NCI-H510A (cell line): ENCODE measurements at places on chromosomes 5 and 9.

GRCh38 chr5:168346417-168346816 is 55.0 kb downstream of the WWC1 start:
- DNase-seq, result no peak

- no peak for DNase-seq
Measured at GRCh38 chr5:139975306-139975705, 67.8 kb downstream of the NRG2 start.

DNA sequence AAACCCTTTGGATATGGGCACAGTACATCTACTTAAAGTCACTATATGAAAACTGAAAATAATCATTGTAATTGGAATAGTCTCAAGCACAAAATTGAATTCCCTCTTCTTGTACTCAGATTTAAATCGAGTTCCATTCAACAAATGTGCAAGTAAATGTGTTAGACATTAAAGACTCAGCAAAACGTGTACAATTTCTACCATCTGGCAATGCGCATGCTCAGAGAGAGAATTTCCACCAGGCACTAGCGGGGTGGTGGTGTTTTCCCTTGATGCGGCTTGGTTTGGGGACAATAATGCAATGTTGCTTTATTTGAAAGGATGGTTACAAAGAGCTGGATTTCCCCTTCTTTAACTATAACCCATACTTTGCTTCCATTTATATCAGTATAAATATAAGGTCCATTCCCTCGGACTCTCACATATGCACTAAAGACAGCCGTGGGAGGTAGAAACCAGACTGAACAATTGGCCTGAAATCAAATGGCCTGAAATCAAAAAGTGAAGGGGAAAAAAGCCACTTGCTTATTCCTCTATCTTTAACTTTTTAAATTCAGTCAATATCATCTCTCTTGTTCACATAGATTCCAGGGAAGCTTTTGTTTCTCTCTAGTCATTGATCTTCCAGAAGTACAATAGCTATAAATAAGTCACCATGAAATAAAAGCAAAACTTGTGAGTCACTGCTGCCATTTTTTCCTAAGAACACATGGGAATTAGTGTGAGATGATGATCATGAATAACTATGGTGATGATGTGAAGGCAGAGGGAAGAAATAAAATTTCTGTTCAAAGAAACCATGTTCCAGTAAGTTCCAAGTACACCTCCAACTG is 59.2 kb downstream of the ADAMTS12 start:
- no peak for DNase-seq

DNA sequence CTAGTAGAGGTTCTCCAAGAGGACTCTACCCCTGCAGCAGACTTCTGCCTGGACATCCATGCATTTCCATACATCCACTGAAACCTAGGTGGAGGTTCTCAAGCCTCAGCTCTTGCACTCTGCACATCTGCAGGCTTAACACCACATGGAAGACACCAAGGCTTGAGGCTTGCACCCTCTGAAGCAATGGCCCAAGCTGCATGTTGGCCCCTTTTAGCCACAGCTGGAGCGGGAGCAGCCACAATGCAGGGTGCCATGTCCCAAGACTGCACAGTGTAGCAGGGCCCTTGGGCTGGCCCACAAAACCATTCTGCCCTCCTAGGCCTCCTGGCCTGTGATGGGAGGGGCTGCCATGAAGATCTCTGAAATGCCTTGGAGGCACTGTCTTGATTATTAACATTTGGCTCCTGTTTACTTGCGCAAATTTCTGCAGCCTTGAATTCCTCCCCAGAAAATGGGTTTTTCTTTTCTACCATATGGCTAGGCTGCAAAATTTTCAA is 123.2 kb upstream of the VCAN start:
- DNase-seq, result no peak

DNA sequence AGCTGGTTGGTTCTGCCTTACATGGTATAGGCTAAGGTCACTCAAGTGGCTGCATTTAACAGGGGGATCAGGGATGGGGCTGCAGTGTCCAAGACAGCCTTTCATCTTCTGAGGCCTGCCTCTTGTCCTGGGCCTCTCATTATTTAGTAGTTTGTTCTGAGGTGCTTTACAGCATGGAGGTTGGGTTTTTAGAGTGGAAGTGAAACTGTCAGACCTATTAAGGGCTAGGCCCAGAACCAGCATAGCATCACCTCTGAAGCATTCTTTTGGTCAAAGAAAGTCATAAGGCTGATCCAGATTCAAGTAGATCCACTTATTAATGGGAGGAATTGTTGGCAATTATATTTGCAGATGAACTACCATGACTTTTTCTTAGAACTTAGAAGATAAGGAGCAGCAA is 146.0 kb upstream of the NMUR2 start:
- DNase-seq, result no peak

DNA sequence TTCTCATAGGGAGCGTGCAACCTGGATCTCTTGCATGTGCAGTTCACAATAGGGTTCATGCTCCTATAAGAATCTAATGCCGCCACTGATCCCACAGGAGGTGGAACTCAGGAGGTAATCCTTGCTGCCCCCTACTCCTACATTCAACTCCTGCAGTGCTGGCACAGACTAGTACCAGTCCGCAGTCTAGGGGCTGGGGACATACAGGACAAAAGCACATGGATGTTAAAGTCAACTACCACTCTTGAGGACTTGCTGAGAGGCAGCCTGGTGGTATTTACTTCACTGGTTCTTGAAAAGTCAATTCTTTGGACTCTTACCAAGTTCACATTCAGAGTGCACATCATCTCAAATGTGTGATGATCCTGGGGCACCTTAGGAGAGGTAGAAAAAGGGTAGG is 33.0 kb downstream of the MTMR12 start:
- DNase-seq, result no peak

GRCh38 chr5:53733853-53734252 is 173.4 kb downstream of the NDUFS4 start:
- no peak for DNase-seq

DNA sequence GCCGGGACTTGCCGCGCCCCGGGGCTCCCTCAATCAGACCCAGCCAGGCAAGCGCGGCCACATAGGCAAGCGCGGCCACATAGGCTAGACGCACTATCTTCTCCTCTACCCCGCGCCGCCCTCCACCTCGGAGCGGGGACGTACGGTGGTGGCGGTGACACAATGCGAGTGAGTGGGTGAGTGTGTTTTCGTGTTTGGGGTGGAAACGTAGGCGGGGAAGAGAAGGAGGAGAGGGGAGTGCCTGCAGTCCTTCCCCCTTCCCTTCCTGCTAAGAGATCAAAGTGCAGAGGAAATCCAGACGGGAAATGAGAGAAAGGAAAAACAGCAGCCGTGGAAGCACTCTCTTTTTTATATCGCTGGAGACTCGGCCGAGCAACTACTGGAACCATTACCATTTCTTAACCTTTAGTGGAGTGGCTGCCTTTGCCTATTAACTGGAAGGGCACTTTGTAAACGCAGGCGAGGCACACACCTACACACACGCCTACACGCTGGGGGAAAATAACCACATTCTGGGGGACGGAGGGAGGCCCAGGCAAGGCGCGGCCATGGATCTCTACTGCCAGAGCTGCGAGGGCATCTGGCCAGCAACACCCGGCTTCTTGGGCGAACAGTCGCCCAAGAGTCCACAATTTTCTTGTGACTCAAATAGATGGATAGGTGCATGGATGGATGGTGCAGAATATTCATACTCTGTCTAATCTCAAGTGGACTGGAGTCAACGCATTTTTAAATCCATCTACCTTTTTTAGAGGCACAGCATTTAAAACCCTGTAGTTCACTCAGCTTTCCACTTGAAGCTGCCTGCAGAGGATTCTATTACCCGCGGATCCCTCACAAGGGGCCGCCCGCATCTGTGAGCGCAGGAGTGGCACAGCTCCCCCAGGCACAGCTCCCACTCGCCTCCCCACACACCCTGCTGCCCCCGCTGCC is 2.1 kb downstream of the EDIL3 start:
- peak; percentile 56 for DNase-seq

DNA sequence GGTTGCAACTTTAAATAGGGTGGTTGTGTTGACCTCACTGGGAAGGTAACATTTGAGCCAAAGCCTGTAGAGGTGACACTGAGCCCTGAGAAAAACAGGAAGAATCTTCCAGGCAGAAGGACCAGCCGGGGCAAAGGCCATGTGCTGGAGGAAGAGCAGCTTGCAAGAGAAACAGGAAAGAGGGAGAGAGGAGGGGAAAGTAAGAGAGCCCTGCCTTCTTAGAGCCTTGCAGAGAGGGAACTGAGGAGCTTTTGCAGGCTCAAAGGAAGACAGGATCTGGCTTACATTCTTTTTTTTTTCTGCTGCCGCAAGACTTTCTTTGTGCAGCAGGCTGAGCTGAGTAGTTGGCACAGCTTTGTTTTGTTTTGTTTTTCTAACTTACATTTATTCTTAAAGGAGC is 17.4 kb downstream of the C9orf153 start:
- no peak for DNase-seq

DNA sequence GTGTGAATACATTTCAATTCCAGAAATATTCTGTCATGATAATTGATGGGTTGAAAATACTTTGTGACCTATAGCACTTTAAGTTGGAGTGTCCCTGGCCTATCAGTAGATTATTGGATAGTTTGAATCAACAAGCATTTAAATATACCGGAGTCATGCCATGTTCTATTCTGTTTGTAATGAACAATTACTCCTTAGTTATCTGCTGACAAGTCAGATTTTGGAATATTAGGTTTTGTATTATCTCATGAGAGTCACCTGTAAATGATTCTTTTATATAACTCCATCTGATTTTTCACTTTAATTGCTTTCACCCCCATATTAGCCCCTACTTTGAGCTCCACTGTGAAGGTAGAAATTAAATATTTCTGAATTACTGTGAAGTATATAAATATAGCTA is 92.5 kb upstream of the SH3GL2 start:
- DNase-seq, result no peak

DNA sequence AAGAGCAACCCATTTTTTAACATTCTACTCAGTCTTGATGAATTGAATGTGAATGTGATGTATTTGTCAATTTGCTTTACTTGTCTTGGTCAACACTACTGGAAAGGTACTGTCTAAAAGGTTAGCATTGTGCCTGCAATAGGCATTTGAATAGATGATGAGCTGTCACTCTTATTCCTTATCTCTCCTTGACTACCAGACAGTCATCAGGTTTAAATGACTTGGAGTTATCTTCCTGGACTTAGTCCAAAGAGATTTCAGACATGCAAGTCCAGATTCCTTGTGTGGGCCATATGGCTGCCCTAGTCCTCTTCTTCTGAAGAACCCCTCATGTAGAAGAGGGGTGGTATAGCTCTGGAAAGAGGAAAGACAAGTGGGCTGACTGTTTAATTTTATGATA is 4.8 kb downstream of the ARHGEF28 start:
- DNase-seq, result no peak
